ENCODE measurements at places on chromosomes 6 and 20.

DNA sequence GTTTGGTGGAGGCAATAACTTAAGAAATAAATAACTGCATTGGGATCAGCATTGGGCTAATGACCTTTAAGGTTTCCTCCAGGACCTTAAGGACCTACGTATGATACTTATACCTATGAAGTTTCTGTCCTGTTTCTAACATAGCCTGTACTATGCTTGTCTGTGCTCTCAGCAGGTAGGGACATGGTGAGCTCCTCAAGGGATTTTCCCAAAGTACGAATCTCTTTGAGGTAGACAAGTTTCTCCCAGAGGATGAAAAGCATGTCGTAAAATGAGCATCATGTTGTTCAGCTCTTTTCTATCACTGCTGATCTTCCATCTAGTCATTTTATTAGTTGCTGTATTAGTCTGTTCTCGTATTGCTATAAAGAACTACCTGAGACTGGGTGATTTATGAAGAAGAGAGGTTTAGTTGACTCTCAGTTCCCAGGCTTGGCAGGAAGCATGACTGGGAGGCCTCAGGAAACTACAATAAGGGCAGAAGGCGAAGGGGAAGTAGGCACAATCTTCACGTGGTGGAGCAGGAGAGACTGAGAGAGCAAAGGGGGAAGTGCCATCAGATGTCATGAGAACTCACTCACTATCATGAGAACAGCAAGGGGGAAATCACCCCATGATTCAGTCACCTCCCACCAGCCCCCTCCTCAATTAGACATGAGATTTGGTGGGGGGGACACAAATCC lies 77.8 kb upstream of the TGM3 start:
- DNase-seq: peak; percentile 92

GRCh38 chr20:62376112-62377063 lies 9.3 kb upstream of the LAMA5 start:
- no peak for DNase-seq

DNA sequence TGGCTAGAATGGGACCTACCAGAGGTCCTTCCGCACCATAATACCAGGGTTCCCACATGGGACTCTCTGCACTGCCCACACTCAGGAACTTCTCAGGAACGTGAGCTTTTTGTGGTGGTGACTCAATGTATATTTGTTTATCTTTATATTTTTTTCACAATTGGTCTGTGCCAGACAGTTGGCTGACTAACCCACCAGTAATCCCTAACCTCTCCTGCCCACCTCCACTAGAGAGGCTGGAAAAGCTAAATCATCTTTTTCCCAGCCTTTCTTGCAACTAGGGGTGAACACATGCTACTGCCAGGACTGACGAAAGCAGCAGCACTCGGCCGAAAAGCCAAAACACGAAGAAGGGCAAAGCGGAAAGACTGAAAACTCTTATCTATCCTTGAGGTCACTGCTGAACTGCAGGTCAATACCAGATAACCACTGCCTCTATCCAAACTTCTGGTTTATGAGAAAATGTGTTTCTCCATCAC lies 112.9 kb downstream of the TRERF1 start:
- peak; percentile 41 for DNase-seq

GRCh38 chr20:53872081-53872541 lies 198.3 kb downstream of the BCAS1 start:
- no peak for DNase-seq

DNA sequence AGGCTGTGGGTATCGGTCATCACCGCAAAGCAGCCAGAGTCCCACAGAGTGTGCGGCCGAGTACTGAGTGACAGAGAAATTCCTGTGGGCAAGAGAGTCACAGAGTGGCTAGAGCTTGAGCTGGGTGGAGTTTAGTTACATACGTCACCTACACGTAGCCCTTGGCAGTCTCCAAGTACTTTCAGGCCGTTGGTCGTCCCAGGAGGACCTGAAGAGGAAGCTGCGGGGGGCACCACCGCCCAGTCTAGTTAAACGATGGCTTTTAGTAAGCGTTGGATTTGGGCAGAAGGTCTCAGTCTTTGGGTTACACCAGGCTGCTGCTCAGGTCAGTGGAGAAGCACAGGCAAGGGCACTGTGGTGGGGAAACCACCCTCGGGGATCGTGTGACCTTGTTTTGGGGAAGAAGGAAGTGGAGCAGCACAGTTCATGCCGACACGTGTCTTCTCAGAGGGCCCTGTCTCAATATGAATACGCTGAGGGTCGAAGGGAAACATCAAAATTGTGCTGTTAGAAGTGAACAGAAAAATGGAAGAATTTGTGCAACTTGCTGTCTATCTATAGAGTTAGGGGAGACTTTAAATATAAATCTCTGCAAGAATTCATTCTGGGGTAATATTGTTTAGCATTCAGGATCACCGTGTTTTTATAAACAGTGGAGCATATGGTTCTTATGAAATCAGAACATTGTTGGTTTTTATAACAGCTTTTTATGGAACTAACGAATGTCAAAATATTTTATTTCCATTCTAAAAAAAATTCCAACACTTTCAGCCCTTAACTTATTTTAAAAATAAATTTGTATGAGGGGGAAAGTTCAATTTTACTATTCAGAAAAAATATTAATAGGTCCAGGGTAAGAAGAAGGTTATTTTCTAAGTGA lies 28.6 kb downstream of the KIF25 start:
- DNase-seq: no peak

GRCh38 chr20:45944151-45944964 lies 9.9 kb downstream of the PCIF1 start:
- peak; percentile 67 for DNase-seq

GRCh38 chr6:36035225-36035624 lies 7.6 kb downstream of the MAPK14 start:
- no peak for DNase-seq

- DNase-seq: no peak
These were observed 55.1 kb upstream of the NFATC2 start for GRCh38 chr20:51597389-51598231.

DNA sequence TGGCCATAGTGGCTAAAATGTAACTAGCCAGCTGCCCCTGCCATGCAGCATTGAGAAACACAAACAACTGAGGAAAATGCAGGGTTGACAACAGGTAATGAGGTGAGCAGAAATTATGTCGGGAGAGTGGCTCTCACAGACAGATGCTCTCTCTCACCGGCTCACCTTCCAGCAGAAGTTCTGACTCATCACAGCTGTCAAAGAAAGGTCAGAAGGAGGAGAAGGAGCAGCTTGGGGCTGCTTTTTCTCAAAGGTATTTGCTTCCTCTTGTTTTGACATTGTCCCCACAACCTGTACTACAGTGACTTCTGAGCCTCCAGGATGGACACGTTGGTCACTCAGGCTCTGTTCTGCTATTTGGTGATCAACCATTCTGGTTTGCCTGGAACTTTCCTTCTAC lies 190.5 kb upstream of the HEY2 start:
- no peak for DNase-seq

DNA sequence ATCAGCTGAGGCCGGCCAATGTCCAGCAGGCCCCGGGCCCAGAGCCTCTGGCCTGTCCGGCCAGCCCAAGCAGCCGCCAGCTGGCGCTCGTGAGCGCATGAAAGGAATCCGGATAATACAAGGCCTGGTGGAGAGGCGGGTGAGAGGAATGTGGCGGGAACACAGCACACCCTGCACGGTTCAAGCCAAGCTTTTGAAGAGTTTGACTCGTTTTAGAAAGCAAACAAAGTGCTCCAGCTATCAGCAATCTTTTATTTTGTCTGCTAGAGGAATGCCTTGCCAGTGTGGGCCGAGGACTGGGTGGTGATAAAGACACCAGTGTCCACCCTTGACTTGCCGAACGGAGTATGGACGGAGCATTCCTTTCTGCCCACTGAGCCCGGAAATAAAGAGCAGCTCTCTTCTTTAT lies 9.3 kb upstream of the NEDD9 start:
- no peak for DNase-seq

DNA sequence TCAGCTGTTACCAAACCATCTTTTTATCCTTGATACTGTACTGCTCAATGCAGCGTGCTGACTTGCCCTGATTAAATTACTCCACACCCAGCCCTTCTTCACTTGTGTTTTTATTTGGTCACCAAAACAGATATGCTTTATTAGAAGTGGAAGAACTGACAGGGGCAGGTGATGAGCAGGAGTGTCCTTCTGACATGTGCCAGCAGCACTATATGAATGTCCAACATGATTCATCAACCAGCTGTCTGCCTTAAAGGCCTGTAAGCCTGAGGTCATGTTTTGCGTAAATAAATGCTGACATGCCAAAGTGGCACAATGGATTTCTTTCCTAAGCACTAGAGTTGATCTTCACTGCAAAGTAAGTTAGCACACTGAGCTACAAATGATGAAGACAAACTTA lies 15.4 kb downstream of the POPDC3 start:
- DNase-seq: no peak

GRCh38 chr20:34621383-34622367 lies 55.2 kb downstream of the PIGU start:
- DNase-seq: no peak
